ENCODE measurements at places on chromosomes 13 and 19.

DNA sequence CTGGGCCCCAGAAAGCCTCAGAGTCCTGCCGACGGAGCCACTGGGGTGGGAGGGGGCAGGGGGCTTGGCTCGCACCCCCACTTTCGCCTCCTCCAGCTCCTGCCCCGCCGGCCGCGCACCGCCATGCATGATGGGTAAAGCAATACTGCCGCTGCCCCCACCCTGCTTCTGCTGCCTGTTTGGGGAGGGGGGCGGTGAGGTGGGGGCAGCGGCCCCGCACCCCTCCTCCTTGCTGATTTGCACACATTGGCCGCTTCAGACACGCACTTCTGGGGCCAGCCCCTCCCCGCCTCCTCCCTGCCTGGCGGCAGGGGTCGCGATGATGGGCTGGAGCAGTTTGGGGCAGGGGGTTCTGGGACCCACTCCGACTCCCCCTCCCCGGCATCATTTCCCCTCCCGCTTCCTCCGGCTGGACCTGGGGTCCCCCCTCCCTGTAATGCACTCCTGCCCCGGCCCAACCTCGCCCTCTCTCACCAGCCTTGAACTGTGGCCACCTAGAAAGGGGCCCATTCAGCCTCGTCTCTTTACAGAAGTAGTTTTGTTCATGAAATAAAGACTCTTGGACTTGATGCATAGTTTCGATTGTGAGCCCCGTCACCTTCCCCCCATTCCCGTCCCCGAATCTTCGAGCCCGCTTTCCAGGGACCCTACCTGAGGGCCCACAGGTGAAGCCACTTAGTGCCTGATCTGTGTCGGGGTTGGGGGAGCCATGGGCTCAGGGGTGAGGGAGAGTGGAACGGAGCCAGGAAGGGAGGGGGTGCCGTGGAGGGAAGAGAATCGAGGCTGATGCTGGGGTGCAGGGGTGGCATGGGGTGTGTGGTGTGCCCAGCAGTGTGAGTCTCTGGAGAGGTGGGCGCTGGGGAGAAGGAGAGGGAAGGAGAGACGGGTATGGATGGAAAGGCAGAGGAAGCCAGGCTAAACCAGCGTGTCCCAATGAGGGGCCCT, 1.4 kb upstream of the HPN start:
- DNase-seq: peak; percentile 59

DNA sequence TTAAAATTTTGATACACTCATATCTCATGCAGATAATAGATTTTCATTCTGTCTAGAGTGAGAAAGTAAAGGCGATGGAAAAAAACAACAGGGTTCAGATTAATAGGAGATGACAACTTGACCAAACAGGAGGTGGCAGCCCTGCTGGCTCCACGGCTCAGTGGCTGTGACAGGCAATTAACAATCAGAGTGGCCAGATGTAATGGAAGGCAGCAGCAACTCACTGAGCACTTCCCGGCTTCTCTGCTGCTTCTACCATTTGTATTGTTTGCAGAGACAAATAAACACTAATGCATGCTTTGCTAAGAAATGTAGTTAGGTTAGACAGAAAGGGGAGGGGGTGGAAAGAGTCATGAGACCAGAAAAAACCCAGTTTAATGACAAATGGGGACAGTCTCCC, 473.0 kb upstream of the SLC10A2 start:
- DNase-seq: peak; percentile 19

GRCh38 chr13:34156841-34157365, 339.0 kb downstream of the RFC3 start:
- peak; percentile 20 for DNase-seq

DNA sequence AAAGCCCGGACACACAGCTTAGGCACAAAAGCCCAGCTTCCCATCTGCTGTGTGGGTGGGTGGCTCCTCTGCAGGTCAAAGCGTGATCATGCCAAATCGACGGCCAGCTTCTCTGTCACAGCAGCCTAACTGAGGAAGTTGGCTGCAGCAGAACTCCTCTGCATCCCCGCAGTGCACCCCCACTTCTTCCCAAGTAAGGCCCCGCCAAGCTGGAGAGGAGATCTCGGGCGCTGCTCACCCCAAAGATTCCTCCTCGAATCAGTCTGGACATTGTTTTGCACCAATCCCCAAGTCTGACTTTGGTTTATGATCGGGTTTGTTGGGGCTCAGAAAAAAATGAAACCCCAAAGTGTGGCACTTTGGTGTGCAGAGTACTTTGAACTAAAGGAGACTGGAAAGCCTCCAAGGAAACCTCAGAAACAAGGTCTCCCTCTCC, 19.7 kb upstream of the CPB2 start:
- no peak for DNase-seq

DNA sequence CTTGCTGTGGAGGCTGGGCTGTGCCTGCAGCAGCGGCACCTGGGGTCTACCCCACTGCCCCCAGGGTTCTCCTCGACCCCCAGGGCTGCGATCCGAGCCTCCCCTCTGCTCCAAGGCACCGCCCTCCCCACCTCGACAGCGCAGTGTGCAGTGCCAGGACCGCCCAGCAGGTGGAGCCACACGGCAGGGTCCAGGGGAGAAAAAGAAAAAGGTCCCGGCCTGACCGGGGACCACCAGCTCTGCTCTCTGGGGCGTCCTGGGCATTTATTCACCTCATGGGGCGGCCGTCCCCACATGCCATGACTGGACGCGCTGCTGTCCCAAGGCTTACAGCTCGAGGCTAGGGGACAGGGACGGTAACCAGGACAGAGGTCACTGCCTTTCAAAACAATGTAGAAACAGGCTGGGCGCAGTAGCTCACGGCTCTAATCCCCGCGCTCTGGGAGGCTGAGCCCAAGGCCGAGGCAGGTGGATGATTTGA, 10.6 kb downstream of the REXO1 start:
- peak; percentile 65 for DNase-seq

DNA sequence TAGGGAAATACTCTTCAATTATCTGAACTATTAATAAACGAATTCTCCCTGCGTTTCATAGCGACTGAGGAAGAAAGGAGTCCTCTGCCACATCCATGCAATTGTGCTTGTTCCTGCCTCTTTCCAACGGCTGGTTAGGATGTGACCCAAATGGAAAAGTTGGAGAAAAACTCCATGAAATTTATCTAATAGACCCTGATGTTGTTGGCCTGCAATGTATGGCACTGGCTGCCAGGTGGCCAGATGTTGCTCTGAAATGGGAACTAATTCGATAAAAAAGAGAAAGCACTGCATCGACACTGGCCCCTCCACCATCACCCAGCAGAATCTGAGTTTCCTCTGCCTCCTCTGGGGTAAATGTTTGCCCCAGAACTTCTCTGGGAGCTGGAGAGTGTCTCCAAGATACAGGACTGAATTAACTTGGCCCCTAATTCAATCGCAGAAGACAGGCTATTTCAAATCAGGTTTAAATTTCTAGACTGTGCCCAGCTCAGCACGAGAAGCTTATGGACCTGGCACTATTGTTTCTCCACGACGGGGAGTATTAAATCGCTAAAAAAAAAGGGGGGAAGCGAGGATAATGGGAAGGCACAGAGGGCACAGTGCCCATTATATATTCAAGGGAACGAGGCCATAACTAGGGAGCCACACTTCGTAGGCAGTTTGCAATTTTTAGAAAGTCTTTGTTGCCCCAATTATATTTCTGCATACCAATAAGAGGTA, 103.9 kb downstream of the ZIC5 start:
- DNase-seq: no peak

- DNase-seq: no peak
These were observed 1.5 kb downstream of the GSX1 start for GRCh38 chr13:27793507-27794367.

DNA sequence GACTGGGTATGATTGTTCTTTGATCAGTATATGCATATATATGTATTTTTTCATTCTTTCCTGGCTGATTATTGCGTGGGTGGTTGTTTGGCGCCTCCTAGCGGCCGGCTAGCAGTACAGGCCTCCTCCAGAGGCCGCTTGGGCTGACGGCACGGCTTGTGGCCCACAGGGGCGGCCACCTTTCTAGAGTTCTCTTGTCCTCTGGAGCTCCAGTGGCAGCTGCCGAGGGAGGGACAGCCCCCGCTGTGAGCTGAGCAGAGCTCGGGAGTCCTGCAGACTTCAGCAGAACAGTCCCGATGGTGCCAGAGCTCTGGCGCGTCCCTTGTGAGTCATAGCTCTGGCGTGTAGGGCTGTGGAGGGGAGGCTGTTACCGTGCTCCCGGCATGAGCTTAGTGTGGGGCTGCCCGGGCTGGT, 22.5 kb upstream of the ZNF429 start:
- no peak for DNase-seq

DNA sequence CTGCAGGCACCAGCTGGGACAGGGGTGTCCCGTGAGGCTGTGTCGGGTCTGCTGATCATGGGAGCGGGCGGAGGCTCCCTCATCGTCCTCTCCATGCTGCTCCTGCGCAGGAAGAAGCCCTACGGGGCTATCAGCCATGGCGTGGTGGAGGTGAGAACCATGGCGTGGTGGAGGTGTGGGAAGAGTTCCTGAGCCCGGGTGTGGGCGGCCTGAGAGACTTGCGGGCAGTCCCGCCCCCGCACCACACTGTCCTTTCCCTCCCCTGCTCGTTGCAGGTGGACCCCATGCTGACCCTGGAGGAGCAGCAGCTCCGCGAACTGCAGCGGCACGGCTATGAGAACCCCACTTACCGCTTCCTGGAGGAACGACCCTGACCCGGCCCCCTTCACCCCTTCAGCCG, 10.7 kb downstream of the APLP1 start:
- DNase-seq: no peak

GRCh38 chr13:33069365-33069764, 53.1 kb downstream of the KL start:
- DNase-seq: no peak

- peak; percentile 50 for DNase-seq
These were observed 21.0 kb downstream of the CCDC8 start for GRCh38 chr19:46392252-46392801.

GRCh38 chr19:51594774-51595109, 23.7 kb downstream of the ZNF175 start:
- DNase-seq: no peak

DNA sequence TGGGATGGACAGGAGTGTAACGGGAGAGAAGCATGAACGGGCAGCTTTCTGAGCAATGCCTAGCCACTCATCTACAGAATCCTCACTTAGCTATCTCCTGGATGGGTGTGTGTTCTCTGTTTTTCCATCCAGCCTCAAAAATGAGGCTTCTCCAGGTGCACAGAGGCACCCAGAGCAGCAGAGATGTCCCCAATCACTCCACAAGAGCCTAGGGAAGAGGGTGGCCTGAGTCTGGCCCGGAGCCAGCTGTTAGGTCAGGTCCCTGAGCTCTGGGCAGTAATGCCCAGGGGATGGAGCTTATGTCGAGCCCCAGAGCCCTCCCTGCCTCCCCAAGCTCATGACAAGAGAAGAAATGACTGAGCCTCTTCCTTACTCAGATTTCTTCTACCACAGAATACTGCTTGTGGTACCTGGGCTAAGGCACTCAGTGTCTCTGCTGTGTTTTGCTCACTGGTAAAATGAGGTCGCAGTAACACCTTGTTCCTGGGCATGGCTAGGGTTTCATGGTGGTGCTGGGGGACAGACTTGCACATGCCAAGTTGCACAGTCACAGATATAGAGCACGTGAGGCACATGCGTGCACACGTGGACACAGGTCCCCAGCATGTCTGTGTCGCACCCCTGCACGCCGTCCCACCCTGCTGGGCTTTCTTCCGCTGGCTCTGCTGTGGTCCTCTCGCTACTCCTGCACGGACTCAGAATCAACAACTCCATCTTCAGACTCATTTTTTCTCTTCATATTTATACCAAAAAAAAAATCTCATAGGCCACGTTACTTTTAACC, 86.6 kb upstream of the SOX1 start:
- DNase-seq: no peak

- DNase-seq: no peak
These were observed 18.4 kb upstream of the RNASEH2B start for GRCh38 chr13:50891206-50891605.

- no peak for DNase-seq
These were observed 11.4 kb upstream of the STARD13 start for GRCh38 chr13:33296793-33297425.

- no peak for DNase-seq
These were observed 5.3 kb downstream of the RNASEH2B start for GRCh38 chr13:50914848-50915247.

GRCh38 chr13:102401265-102401664, 583 bp downstream of the FGF14 start:
- no peak for DNase-seq

GRCh38 chr19:44002212-44002565, 568 bp upstream of the ZNF230 start:
- DNase-seq: no peak

DNA sequence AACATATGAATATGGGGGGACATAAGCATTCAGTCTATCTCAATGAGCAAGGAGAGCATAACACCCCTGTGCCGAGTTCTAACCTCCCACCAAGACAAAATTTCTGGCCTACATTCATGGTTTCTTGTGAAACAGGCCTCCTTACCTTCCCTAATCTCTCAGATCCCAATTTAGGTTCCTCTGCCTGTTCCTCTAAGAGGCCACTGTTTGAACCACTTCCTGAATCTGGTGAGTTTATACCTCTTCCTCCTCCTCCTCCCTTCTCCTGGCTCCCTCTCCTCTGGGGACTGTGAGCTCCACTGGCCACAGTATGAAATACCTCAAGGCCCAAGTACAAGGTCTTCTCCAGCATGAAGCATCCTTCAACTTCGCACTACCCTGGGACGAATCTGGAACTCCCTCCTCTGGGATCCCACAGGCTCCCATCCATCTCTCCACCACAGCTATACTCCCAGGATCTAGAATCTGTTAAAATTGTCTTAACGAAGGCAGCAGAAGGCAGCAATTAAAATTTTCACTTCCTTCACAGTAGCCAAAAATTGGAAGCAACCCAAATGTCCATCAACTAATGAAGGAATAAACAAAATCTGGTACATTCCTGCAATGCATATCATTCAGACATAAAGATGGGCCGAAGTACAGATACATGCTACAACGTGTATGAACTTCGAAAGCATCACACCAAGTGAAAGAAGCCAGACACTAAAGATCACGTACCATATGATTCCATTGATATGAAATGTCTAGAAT, 7.8 kb upstream of the SIGLECL1 start:
- no peak for DNase-seq

- DNase-seq: peak; percentile 73
These were observed 812 bp downstream of the DPY19L3 start for GRCh38 chr19:32406161-32407003.

- DNase-seq: no peak
These were observed 64.0 kb upstream of the ZNF681 start for GRCh38 chr19:23822735-23823134.

DNA sequence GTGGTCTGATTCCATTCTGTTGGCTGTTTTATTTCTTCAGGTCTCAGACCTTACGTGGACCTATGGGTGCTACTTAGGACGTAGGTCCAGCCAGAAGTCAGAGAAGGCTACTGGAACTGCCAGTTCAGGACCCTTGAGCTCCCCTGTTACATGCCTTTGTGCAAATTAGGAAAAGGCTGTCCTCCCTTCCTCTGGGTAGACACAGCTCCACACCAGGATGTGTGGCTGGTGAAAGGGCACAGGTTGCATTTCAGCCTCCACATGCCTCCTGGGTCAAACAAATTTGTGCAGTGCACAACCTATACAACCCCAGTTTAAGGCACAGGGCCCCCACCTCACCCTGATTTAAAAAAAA, 43.9 kb upstream of the MAP3K10 start:
- DNase-seq: no peak

- DNase-seq: no peak
These were observed 421.7 kb downstream of the EFNB2 start for GRCh38 chr13:106113796-106114195.

- DNase-seq: no peak
These were observed 104.1 kb downstream of the ENOX1 start for GRCh38 chr13:43682701-43683100.

Measured in right kidney (tissue), 9 donors.